HuH-7.5 (cell line): ENCODE measurements at places on chromosomes 4 and X.

- no peak for DNase-seq
Observed at GRCh38 chr4:149211876-149212275, 603.8 kb downstream of the IQCM start.

GRCh38 chrX:1598021-1598875 lies 6.8 kb downstream of the AKAP17A start:
- no peak for DNase-seq

DNA sequence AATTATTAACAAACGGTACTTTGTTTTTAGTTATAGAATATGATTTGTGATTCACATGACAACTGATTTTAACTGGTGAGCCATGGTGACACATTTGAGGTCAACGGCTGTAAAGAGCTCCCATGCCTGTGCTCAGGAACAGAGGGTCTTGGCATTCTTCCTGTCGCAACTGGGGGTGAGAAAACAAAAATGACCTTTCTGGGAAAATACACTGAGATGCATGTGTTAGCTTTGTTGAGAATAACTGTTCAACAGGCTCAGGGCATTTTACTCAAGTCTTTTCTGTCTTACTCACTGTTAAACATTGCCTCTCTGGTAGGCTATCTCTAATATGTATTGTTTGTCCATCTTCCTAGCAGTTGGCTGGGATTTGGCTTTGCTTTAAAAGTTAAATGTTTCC lies 57.1 kb upstream of the HPGD start:
- no peak for DNase-seq

GRCh38 chr4:184453365-184454160 lies 20.8 kb downstream of the IRF2 start:
- no peak for DNase-seq
